ENCODE measurements at places on chromosomes 16 and 17.
A peak's percentile ranks its signal among the peaks of the same experiment; 100 is the strongest.

DNA sequence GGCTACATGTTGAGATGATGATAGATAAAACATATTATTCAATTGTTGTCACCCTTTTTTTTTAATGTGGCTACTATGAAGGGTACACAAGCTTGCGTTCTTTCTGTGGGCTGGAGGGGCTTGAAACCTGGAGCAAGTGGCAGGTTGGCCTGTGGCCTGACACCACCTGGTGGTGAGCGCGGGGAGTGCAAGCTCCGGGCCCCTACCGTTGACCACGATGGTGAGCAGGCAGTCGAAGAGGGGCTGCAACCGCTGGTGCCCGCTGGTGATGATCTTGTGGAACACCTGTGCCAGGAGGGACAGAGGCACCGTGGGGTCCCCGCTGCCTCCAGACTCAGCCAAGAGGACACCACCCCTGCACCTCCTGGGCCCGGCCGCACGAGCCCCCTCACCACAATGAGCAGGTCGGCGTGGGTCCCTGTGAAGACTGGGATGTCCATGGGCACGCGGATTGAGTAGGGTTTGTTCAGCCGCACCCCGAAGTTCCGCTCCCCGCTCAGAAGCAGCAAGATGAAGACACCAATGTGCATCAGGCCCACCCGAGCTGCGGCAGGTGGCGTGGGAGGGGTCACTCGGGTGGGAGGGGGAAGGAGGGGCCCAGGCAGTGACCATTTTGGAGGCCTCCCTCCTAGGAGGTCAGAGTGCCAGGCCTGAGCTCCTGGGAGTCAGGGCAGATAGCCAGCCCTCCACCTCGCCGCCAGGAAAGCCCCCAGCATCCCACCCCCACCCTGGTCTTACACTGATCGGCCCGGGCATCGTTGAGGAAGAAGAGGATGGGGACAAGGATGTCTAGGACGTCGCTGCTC is 14.4 kb downstream of the HID1 start:
- DNase-seq = peak; percentile 84

GRCh38 chr16:30567991-30568638 is 3.4 kb downstream of the ZNF688 start:
- DNase-seq = peak; percentile 46

GRCh38 chr17:48294020-48294805 is 135.8 kb downstream of the SKAP1 start:
- no peak for DNase-seq

GRCh38 chr16:84246679-84247077 is 6.9 kb upstream of the KCNG4 start:
- no peak for DNase-seq

DNA sequence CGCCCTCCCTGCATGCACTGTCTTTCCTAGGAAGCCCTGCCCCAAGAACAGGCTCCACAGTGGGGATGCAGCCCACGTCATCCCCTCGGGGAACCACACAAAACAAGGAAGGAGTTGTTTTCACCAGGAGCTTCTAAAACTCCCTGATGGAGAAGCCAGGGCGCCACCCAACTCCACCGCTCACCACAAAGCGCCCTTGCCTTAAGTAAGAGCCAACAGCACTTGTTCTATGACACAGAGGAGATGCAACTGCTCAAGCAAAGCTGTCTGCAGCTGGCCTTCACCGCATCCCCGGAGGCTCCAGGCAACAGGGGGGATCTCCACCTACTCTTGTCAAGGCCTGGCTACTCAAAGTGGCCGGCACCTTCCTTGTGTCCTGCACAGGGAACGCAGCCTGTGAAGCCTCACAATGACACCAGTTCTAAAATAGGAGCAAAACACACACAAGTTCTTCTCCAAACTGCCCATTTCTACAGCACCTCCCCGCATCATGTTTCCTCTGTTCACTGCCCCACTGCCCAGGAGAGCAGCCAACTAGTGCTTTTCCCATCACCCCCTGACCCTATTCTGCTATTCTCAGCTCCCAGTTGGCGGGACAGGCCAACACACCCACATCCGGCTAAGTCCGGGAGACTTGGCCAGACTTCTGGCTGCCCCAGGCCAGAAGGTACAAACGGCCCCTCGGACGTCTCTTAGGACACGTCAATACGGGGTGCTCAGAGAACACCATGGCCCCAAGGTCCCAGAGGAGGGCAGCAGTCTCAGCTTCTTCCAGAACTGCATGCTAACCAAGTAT is 24.2 kb downstream of the MPG start:
- no peak for DNase-seq

- DNase-seq = no peak
These were observed 12.0 kb downstream of the VAC14 start for GRCh38 chr16:70788668-70789594.

Measured in activated T-cell treated with anti-CD3 and anti-CD28 coated beads, Interleukin-2, amount 50 U/mL, for 1 hour (primary cell).